Right ventricle myocardium superior (tissue), 1 donor: ENCODE measurements at places on chromosomes 12 and 14. TPM values are rescaled to one million over a fixed set of nuclear protein-coding genes. Genes with fewer than 3 reads are reported as not detected.

The HRK gene
- total RNA-seq, result 0.27 TPM

The PLA2G1B gene
- not detected for total RNA-seq

The C2CD5 gene
- 19.5 TPM for total RNA-seq

The ESPL1 gene
- total RNA-seq, result 0.81 TPM

The COQ5 gene
- total RNA-seq, result 44.0 TPM

The TAS2R9 gene
- total RNA-seq, result 0.22 TPM

The CLEC12A gene
- total RNA-seq, result 7.8 TPM

The LMNTD1 gene
- total RNA-seq, result not detected

The ETNK1 gene
- 14.4 TPM for total RNA-seq

The IFNG gene
- not detected for total RNA-seq

The OAS3 gene
- 5.1 TPM for total RNA-seq

The PSME2 gene
- 88.8 TPM for total RNA-seq

The CNIH1 gene
- 97.0 TPM for total RNA-seq

The PLEKHG7 gene
- total RNA-seq, result not detected

The OTOGL gene
- 0.19 TPM for total RNA-seq

The FITM1 gene
- 126 TPM for total RNA-seq

The SMCO2 gene
- total RNA-seq, result not detected

The HOXC11 gene
- total RNA-seq, result not detected

The PZP gene
- total RNA-seq, result 1.3 TPM

DNA sequence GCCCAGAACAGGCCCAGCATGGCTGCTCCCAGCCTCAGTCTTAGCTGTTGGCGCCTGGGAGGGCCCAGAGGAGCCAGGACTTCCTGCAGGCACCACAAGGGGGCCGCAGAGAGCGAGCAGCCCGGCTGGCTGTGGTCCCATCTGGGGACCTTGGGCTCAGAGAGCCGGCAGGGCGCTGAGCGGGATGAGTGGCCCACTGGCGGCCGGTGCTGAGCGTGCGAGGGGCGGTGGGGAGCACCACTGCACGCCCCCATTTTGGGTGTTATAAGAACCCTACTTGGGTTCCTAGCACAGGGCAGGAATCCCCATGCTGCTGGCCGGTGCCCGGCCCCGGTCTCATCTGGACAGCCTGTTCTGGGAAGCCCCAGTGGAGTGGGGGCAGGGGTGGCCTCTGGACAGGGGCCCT is 25.9 kb upstream of the CRIP2 start:
- peak; percentile 87 for DNase-seq

DNA sequence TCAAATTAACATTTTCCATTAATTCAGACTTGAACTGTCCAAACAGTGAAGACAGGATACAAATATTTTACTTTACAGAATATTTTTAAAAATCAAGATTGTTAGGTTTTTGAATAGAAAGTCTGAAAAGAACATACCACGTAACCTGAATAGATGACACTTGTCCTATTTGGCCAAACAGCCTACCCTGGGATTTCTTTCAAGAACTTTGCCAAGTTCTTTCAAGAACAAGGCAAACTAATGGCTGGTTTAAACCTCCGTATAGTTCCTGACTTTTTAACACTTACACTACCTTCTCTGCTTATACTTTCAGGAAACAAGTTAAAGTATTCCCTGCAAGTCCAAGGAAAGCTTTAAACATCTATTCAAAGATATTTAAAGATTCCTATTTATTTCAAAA is 35.0 kb downstream of the MAP4K5 start:
- no peak for DNase-seq

GRCh38 chr14:20417250-20418186 is 4.2 kb upstream of the TEP1 start:
- no peak for DNase-seq

DNA sequence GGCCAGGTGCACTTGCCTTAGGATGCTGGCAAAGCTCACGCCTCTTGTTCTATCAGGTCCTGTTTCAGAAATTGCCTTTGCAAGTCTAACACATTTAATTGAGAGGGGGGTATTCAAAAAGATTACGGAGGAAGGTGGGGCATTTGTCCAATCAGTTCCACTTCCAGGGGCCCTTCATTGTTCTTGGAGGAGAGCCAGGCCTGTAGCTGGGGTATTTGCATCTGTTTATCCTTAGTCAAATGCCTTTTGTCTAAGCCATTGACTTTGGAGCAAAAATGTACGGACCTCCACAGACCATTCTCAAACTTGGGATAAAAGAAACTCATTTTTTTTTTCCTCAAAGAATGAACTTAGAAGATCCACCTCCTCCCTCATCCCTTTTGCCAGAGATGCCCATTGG is 582.0 kb downstream of the BCL11B start:
- no peak for DNase-seq

DNA sequence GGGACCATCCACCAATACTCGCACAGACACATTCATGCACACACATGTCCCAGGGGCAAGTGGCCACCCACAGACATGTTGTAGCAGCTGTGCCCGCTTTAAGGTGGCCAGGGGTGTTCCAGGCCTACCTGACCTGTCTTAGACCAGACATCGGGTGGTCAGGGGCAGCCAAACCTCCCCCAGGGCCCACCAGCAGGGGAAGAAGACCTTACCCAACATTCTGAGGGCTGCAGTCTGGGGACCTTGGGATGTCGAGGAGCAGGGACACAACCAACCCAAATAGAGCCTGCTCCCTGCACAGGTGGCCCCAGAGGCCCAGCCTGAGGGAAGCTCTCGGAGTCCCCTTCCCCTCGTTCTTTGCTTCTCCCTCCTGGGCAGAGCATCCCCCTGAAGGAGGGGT is 1.7 kb upstream of the TMEM119 start:
- DNase-seq, result no peak

GRCh38 chr14:78974691-78975090 is 804.5 kb downstream of the NRXN3 start:
- no peak for DNase-seq

GRCh38 chr14:69153873-69154270 is 953 bp upstream of the DCAF5 start:
- DNase-seq, result peak; percentile 55

- no peak for DNase-seq
Observed at GRCh38 chr14:69992564-69992963, 113.3 kb downstream of the SMOC1 start.

- DNase-seq, result no peak
Observed at GRCh38 chr14:96803958-96804357, 6.8 kb downstream of the VRK1 start.

- DNase-seq, result peak; percentile 21
Observed at GRCh38 chr12:48765753-48766162, 23.1 kb downstream of the ADCY6 start.

- DNase-seq, result no peak
Observed at GRCh38 chr12:95836630-95837239, 22.0 kb upstream of the SNRPF start.

- DNase-seq, result no peak
Observed at GRCh38 chr12:109163167-109163566, 46.8 kb downstream of the ACACB start.

- no peak for DNase-seq
Observed at GRCh38 chr12:120625557-120626419, 14.6 kb upstream of the CABP1 start.

DNA sequence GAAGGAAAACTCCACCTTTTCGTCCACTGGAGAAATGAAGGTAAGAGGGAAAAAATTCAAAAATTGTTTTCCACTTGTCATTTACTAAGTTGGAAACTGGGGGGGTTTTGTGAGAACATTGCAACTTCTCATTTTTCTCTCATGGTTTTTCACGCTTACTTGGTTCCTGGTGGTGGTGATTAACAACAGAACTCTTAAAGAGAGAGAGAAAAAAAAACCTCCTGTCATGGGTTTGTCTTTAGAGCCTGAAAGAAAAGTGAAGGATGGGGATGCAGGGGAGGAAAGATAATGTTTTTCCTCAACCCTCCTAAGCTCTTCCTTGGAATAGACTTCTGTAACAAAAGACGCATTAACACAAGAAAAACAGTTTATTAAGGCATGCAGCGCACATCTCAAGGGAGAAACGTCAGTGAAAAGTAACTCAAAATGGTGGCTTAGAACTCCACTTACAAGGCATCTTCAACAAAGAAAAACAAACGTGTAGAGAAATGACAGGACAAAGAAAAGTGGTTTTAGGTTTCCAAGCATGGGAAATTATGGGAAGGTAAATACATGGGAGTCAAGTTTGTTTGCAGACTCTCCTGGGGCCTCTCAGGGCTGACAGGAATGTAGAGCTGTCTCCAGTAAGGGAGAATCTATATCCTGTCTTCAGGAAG is 81.9 kb upstream of the ATF7IP start:
- DNase-seq, result no peak

- DNase-seq, result no peak
Observed at GRCh38 chr12:48016373-48017020, 12.2 kb upstream of the COL2A1 start.

- DNase-seq, result peak; percentile 82
Observed at GRCh38 chr12:99043319-99043914, 398.3 kb downstream of the APAF1 start.

GRCh38 chr12:125540580-125541204 is 475.5 kb downstream of the AACS start:
- DNase-seq, result no peak

- DNase-seq, result no peak
Observed at GRCh38 chr12:52332381-52332780, 11.2 kb upstream of the KRT83 start.

DNA sequence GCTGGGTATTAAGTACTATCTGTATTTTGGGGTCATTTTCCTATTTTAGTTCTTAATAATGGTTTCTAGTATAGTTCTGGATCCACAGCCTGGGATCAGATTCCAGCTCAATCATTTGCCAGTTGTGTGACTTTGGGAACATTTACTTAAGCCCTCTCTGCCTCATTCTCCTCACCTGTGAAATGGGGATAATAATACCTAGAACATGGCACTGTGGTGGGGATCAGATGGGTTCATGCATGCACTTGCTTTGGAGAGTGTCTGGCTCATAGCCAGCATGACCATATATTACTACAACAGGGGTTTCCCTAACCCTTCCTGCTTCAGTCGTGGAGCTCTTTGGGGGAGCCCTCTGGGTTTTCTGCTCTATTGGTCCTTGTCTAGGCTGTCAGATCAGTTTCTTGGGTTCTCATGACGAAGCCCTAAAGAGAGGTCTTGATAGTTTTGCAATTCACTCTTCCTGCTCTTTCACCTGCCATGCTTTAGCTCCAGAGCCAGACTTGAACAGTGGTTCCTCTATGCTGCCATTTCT is 34.1 kb upstream of the SMOC1 start:
- no peak for DNase-seq

GRCh38 chr12:59652130-59652529 is 56.3 kb downstream of the SLC16A7 start:
- no peak for DNase-seq

DNA sequence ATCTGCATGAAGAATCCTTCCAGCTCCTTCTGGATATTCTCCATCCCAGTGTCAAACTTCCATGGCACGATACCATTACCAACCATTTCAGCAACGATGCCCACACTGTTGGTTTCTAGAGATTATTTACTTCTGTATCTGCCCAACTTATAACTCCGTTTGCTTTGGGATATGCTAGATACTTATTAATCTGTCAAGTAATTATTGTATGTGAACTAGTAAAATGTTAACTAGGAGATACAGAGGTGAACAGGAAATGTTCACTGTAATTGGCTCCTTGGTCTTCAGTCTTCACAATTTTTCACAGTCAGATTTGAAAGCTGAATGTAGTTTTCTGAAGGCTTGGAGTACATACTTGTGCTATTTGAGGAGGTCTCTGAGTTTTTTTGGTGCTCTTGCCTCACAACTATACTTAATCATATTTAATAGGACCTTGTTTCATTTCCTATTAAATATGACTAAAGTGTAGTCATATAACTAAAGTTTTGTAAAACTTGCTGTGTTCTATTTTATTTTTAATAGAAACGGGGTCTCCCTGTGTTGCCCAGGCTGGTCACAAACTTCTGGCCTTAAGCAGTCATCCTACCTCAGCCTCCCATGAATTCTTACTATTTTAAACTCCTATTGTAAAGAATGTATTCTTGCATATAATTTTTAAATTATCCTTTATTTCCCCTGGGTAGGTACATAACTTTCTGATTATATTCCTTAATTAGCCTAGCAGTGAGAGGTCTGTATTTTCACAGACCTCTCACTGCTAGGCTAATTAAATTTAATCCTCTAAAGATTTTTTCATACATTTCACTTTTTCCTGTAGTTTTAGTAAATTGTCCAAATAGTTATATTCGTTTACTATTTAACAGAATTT is 79.7 kb downstream of the FGD4 start:
- no peak for DNase-seq

- no peak for DNase-seq
Observed at GRCh38 chr12:12018454-12018853, 52.3 kb upstream of the BCL2L14 start.

DNA sequence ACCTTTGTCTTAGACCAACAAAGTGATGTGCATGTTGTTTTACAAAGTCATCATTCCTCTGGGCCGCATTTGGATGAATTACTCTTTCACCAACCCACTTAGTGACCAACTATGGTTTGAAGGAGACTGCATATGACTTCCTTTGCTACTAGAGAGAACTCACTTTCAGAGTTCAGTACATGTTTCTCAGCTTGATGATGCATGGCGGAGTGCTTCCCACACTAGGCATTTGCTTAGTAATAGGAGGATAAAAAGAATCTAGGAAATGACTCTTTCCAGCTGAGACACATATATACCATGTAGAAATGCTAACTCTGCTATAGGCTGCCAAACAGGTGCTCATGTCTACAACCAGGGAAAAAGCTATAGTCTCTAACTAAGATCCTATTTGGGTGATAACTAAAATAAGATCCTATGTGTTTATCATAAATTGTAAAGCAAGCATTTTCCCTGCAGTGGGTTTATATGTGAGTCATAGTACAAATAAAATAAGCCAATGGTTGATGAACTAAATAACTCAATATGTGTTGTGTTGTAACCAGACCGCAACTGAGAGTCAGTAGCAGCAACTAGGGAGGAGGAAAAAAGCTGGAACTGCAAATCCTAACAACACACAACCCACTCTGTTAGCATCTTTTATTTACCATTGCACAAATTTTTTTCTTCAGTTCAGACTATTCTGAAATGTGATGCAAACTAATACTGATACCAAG is 87.2 kb downstream of the TSPAN8 start:
- DNase-seq, result no peak

- no peak for DNase-seq
Observed at GRCh38 chr14:71472356-71473340, 459.6 kb upstream of the RGS6 start.

DNA sequence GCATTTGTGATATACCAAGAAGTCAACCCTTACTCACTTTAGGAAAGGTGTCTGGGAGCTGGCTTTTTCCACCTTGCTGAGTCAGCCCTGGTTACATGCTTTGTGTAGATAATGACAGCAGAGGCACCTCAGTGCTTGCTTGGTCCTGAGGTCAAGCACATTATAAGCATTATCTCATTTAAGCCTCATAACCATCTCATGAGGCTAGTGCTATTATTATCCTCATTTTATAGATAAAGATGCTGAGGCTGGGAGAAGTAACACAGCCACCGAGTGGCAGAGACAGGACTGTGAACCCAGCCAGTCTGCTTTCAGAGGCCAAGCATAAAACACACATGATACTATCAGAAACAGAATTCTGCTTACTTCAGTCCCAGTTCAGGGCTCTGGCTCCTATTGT is 29.4 kb downstream of the MAX start:
- no peak for DNase-seq

GRCh38 chr14:77707355-77707723 is 484 bp downstream of the ALKBH1 start:
- DNase-seq, result no peak

- peak; percentile 38 for DNase-seq
Observed at GRCh38 chr14:104682107-104682593, 7.3 kb upstream of the INF2 start.

GRCh38 chr14:20802341-20803084 is at the start of gene RNASE1:
Gene RNASE1, minus strand, starts transcription at chr14:20802844. Its CDS starts 776 bp downstream, at chr14:20802068.
- DNase-seq, result peak; percentile 67
